ENCODE measurements at places on chromosomes 2 and 18.

GRCh38 chr2:234135750-234136221 is 85.3 kb downstream of the SPP2 start:
- peak overlapping the region; percentile 57 for H3K27ac ChIP-seq
- DNase-seq, result peak; percentile 41
- peaks cover 50% of the 10 kb centered on the region for H3K4me1 ChIP-seq
- no peaks in the 10 kb centered on the region for H3K36me3 ChIP-seq
- no peak overlapping the region for H3K4me3 ChIP-seq

GRCh38 chr18:45540125-45540524 is 75.2 kb upstream of the SLC14A2 start:
- no peak overlapping the region for H3K4me3 ChIP-seq
- DNase-seq, result no peak
- no peak overlapping the region for H3K27ac ChIP-seq
- no peaks in the 10 kb centered on the region for H3K36me3 ChIP-seq

- H3K4me3 ChIP-seq, result no peak overlapping the region
- peak overlapping the region; percentile 7 for H3K27ac ChIP-seq
- H3K27me3 ChIP-seq, result no peaks in the 10 kb centered on the region
- peaks cover 25% of the 10 kb centered on the region for H3K4me1 ChIP-seq
- DNase-seq, result no peak
- H3K36me3 ChIP-seq, result no peaks in the 10 kb centered on the region
These were observed 53.3 kb downstream of the MEMO1 start for GRCh38 chr2:31957354-31958139.

- no peak for DNase-seq
- peaks cover 23% of the 10 kb centered on the region for H3K4me1 ChIP-seq
- no peak overlapping the region for H3K4me3 ChIP-seq
- H3K36me3 ChIP-seq, result no peaks in the 10 kb centered on the region
These were observed 8.6 kb downstream of the KLF7 start for GRCh38 chr2:207157162-207157481.

DNA sequence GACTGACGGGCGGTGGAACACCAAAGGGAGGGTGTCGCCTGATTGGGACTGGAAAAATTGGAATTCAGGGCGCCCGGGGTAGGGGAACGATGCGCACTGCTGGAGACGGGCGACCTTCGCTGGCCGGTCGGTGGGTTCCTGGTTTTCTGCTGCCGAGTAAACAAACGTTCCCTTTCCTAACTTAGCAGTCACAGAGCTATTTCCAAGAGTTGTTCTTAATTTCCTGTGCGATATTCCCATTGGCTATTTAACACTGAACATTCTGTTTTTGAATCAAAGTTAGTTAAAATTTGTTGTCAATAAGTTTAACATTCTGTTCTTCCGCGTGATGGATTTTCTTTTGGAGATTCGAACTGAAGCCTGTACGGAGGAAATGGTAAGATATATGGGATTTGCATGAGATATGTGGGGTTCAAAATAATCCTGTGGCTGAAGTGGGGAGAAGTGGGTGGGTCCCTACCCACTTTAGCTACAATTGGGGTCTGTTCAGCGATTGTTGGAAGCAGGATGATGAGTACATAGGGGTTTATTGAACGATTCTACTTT is 862 bp downstream of the C18orf54 start:
- H3K27ac ChIP-seq, result no peak overlapping the region
- no peaks in the 10 kb centered on the region for H3K36me3 ChIP-seq
- H3K4me1 ChIP-seq, result peaks cover 9% of the 10 kb centered on the region
- H3K27me3 ChIP-seq, result no peaks in the 10 kb centered on the region
- no peak for DNase-seq

GRCh38 chr2:181036445-181036844 is 56.0 kb downstream of the UBE2E3 start:
- no peaks in the 10 kb centered on the region for H3K36me3 ChIP-seq
- H3K27me3 ChIP-seq, result no peaks in the 10 kb centered on the region
- no peak for DNase-seq
- H3K27ac ChIP-seq, result no peak overlapping the region

DNA sequence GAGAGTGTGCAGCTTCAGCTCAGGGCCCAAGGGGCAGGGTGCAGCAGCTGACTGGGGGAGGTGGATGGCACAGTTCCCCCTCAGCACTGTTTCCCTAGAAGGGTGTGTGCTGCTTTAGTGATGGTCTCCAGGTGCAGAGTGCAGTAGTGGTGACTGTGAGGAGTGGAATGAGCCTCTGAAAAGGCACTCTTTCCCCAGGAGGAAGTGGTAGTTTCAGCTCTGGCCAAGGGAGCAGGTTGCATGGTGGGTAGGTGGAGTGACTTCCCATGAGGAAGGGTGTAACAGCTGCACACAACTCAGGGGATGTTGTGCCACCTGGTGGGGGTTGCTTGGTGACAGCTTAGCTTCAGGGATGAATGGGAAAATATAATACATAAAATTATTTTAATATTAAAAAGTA is 251.5 kb upstream of the NXPH2 start:
- no peaks in the 10 kb centered on the region for H3K36me3 ChIP-seq
- H3K27ac ChIP-seq, result no peak overlapping the region
- DNase-seq, result no peak
- no peak overlapping the region for H3K4me3 ChIP-seq
- H3K27me3 ChIP-seq, result no peaks in the 10 kb centered on the region

DNA sequence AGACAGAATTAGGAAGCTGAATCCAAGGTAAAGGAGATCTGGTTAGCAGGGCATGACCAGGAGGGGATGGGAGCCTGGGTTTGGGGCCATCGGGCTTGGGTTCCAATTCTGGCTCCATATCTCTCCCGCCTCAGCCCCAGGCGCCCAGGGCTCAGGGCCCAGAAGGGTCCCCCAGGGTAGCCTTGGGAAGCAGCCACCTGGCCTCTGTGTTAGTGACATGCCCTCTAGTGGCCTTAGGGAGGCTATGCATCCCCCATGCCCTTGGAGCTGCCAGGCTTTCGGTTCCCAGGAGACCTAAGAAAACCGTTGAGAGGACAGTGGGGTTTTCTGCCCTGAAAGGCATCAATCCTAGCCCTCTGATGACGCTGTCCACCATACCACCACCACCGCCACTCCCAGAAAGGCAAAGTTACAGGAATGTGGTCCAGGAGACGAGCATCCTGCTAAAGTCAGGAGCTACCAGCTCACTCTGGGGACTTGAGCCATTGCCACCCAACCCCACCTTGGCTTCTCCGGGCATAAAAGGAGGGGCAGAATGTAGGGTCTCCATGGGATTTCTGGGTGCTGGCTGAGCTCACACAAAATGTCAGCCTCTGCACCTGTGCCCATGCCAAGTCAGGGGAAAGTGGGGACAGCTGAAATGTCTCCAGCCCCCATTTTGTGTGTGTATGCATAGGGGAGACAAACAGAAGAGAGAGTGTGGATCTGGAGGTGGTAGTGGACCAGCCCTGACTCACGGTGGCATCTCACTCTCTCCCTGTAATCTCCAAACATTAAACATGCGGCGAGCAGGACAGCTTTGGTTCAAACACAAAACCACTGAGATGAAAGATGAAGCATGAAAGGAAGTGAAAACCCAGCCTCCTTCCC is 56.5 kb downstream of the EMX1 start:
- H3K27ac ChIP-seq, result no peak overlapping the region
- no peaks in the 10 kb centered on the region for H3K4me1 ChIP-seq
- DNase-seq, result peak; percentile 27
- H3K36me3 ChIP-seq, result no peaks in the 10 kb centered on the region
- H3K4me3 ChIP-seq, result no peak overlapping the region
- no peaks in the 10 kb centered on the region for H3K27me3 ChIP-seq

DNA sequence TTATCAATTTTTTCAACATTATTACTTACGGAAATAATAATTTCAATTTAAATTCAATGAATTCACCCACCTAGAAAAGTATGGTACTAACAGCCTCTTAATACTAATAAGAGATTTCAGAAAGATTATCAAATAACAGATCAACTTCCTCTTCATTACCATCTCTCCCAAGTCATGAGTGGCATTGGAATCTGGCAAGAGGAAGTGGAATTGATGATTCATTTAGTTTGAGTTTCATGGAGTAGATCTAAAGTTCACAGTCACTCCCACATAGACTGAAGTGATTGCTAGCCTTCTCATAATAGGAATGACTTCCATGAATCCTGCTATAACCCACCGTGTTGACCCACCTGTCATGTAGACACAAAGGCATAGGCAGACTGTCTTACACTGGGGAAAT is 77.7 kb upstream of the WDR75 start:
- H3K36me3 ChIP-seq, result no peaks in the 10 kb centered on the region
- H3K27ac ChIP-seq, result no peak overlapping the region
- no peak overlapping the region for H3K4me3 ChIP-seq
- H3K4me1 ChIP-seq, result no peaks in the 10 kb centered on the region
- DNase-seq, result no peak
- H3K27me3 ChIP-seq, result no peaks in the 10 kb centered on the region

DNA sequence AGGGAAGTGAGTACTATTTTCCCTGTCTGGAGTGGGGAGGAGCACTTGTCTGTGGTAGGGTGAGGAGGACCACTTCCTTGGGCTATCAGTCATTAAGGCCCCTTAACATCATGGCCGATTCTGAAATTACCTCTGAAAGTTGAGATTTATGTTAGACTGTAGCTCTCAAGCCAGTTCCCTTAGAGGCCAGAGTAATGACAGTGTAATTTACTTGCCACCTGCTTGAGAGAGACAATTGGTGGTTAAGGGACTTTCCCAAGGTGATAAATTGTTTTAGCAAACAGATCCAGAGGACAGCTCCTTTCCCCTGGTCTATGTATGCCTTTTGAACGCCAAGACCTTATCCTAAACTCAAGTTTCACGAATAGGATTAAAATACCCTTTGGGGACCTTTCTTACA is 56.1 kb downstream of the NEDD4L start:
- no peak for DNase-seq
- no peaks in the 10 kb centered on the region for H3K4me1 ChIP-seq
- no peaks in the 10 kb centered on the region for H3K36me3 ChIP-seq
- H3K4me3 ChIP-seq, result no peak overlapping the region
- no peaks in the 10 kb centered on the region for H3K27me3 ChIP-seq

GRCh38 chr2:70850925-70851324 is 15.3 kb upstream of the CD207 start:
- no peak for DNase-seq
- H3K27ac ChIP-seq, result peak overlapping the region; percentile 81
- H3K27me3 ChIP-seq, result no peaks in the 10 kb centered on the region
- H3K36me3 ChIP-seq, result no peaks in the 10 kb centered on the region
- H3K4me3 ChIP-seq, result no peak overlapping the region

- H3K27me3 ChIP-seq, result no peaks in the 10 kb centered on the region
- no peaks in the 10 kb centered on the region for H3K36me3 ChIP-seq
- H3K27ac ChIP-seq, result no peak overlapping the region
- DNase-seq, result no peak
These were observed 149.9 kb downstream of the RBM43 start for GRCh38 chr2:151111599-151112278.

- no peak overlapping the region for H3K4me3 ChIP-seq
- no peaks in the 10 kb centered on the region for H3K27me3 ChIP-seq
- no peak overlapping the region for H3K27ac ChIP-seq
- no peaks in the 10 kb centered on the region for H3K4me1 ChIP-seq
These were observed 298.1 kb downstream of the MTX2 start for GRCh38 chr2:176567361-176567760.

DNA sequence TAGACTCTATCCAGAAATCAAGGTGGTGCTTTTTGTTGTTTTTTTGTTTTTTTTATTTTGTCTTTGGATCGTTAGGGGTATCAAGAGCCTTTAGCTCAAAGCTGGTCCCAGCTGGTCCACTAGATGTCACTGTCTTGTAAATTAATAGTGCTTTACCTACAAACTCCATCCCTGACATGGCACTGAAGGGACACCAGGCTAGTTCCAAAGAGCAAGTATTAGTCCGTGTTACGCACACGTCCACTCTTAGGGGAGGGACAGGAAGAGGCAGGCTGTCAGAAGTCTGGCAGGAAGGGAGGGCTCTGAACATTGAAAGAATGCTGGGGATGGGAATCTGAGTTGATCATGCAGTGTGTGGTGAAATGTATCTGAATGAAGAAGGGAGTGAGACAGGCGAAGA is 85.9 kb upstream of the CCBE1 start:
- DNase-seq, result peak; percentile 13
- no peaks in the 10 kb centered on the region for H3K36me3 ChIP-seq
- no peak overlapping the region for H3K27ac ChIP-seq
- H3K4me1 ChIP-seq, result no peaks in the 10 kb centered on the region
- no peak overlapping the region for H3K4me3 ChIP-seq

DNA sequence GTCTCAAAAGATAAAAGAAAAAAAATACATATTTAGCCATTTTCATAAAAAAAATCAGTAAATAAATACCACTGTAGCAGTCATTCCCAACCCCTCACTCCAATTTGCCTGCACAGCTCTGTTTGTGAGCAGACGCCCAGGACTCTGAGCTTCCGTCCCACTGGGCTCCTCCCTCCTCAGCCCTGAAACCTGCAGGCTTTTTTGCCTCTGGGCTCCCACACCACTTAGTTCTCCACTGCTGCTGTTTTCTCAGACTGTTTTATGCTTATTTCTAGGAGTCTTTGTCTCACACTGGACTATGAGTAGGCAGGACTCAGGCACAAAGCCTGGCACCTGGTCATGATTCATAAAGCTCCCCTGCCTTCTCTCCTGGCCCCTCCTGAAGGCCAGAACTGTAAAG is 6.1 kb upstream of the CXCR1 start:
- peaks cover 14% of the 10 kb centered on the region for H3K4me1 ChIP-seq
- no peaks in the 10 kb centered on the region for H3K36me3 ChIP-seq

- H3K4me1 ChIP-seq, result peaks cover 5% of the 10 kb centered on the region
- no peaks in the 10 kb centered on the region for H3K36me3 ChIP-seq
- H3K27me3 ChIP-seq, result no peaks in the 10 kb centered on the region
- peak overlapping the region; percentile 99 for H3K27ac ChIP-seq
These were observed 679 bp upstream of the WDR75 start for GRCh38 chr2:189440644-189440946.

DNA sequence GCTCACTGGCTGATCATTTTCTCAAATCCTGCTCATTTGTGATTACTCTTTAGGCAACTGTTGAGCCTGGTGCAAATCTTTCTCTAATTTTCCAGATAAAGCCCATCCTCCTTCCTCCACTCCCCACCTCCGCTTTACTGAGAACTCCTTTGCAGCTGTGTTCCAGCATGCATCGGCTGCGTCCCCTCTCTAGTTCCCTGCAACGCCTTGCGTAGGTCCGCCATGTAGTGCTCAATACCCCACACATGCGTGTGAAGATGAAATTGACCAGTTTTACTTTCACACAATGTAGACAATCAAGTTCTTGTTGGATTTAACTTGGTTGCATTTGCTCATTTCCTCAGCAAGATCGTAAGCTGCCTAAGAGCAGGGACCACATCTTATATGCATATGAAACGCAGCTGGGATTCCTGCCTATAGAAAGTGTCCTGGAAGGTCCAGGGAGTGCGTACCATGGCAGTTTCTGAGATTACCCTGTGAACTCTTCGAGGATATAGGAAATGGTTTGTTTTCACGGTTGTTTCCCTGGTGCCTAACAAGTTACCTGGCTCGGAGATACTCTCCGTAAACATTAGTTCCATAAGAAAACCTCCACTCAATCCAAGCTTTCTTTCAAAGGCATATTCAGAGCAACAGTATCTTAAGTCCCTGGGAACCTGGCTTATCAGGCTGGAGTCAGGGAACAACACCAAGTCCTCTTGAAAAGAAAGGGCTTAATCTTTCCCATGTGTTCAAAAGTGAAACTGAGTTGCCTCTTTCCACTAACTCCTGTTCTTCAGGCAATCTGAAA is 766.4 kb upstream of the ID2 start:
- no peak for DNase-seq
- H3K27me3 ChIP-seq, result no peaks in the 10 kb centered on the region
- H3K36me3 ChIP-seq, result no peaks in the 10 kb centered on the region
- H3K4me3 ChIP-seq, result no peak overlapping the region

Measured in natural killer cell (primary cell).